Endothelial cell of umbilical vein (primary cell): ENCODE measurements at places on chromosomes 11 and 22. TPM values are rescaled to one million over a fixed set of nuclear protein-coding genes. Genes with fewer than 3 reads are reported as not detected.

Gene FBLN1
- 1.1 and 1.2 TPM in 2 replicates for polyA plus RNA-seq

Gene SCUBE2
- polyA plus RNA-seq, result 0.54 and 0.55 TPM in 2 replicates

Gene TUB
- polyA plus RNA-seq, result 2.3 and 2.5 TPM in 2 replicates

GRCh38 chr11:68370211-68371111, 58.1 kb downstream of the LRP5 start:
- DNase-seq, result no peak

- DNase-seq, result no peak
Observed at GRCh38 chr22:21026783-21027692, 5.3 kb downstream of the SLC7A4 start.
